ENCODE measurements at places on chromosomes 5 and 9.

DNA sequence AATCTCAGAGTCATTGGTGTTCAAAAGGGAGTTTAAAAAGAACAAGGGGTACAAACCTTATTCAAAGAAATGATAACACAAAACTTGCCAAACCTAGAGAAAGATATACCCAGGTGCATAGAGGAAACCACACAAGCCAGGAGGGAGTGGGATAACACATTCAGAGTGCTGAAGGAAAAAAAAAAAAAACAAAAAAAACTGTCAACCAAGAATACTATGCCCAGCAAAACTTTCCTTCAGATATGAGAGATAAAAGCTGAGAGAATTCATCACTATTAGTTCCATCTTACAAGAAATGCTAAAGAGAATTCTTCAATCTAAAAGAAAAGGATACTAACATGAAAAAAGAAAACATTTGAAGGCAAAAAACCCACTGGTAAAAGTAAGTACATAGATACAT lies 11.5 kb upstream of the TESK1 start:
- DNase-seq: no peak

- DNase-seq: no peak
Observed at GRCh38 chr9:6410633-6411032, 2.4 kb upstream of the UHRF2 start.

GRCh38 chr5:179235416-179236400 lies 109.6 kb downstream of the ADAMTS2 start:
- no peak for DNase-seq

- no peak for DNase-seq
Observed at GRCh38 chr5:115589043-115589442, 13.2 kb downstream of the TICAM2 start.

DNA sequence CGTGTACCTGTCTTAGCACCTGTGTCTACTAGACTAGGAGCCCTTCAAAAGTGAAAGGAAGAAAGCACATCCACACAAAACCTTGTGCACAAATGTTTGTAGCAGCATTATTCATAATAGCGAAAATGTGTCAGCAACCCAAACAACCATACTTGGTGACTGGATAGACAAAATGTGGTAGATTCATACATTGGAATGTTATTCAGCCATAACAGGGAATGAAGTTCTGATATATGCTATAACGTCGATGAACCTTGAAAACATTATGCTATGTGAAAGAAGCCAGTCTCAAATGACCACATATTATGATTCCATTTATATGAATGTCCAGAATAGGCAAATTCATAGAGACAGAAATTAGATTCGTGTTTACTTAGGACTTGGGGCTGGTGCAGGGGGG lies 57.8 kb upstream of the LARP1 start:
- DNase-seq: no peak

- DNase-seq: no peak
Observed at GRCh38 chr5:31158686-31159085, 34.8 kb upstream of the CDH6 start.

GRCh38 chr5:93582167-93582462 lies 907 bp upstream of the NR2F1 start:
- no peak for DNase-seq

DNA sequence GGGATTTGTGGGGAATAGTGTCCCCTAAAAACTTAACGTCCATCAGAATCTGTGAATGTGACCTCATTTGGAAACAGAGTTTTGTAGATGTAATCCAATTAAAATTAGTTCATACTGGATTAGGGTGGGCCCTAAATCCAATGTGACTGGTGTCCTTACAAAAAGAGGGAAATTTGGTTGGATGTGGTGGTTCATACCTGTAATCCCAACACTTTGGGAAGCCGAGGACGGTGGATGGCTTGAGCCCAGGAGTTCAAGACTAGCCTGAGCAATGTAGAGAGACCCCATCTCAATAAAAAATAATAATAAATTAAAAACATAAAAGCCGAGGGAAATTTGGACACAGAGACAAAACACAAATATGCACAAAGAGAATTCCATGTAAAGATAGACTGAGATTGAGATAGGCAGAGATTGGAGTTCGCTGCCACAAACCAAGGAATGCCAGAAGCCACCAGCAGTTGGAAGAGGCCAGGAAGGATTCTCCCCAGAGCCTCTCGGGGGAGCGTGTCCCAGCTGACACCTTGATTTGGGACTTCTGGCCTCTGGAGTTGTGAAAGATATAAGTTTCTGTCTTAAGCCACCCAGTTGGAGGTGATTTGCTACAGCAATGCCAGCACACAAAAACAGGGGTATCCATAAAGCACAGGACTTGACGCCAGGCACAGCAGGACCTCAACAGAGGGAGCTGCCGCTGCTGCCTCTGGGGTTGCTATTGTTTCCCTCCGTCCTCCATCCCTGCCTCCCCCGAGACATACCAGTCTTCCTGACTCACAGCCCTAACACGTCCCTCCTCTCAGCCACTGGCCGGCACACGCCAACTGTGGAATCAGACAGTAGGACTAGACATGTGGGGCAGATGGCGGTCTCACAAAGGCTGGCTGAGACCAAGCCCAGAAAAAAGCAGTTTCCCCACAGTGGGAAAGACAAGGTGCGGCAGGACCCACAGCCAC lies 73.8 kb upstream of the IL17B start:
- no peak for DNase-seq

- DNase-seq: no peak
Observed at GRCh38 chr9:136012651-136013050, 51.5 kb upstream of the UBAC1 start.

DNA sequence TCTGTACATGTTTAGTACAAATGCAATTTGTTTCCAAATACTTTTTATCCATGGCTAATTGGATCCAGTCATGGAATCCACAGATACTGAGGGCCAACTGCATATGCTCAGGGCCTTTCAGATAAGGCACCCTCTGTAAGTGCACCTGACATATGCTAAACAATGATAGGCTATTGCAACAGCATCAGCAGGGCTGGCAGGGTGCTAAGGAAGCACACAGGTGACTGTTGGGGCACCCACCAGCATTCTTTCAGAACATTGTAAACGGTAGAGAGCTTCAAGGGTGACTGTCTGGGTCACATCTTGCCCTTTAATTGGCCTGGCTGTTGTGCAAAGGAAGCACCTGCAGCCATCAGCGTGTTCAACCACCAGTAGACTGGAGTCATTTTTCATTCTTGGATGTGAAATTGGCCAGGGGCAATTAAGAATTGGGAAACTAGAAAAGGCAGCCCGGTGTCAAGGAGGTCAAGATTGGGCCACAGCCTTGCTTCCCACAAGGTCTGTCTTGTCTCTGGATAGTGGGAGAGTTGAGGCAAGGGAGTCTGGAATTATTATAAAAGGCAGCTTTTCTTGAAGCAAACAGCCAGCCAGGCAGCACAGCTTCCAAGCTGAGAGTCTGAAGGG lies 129.3 kb upstream of the RAI14 start:
- DNase-seq: no peak

GRCh38 chr9:16335788-16336580 lies 534.5 kb downstream of the BNC2 start:
- DNase-seq: peak; percentile 22

DNA sequence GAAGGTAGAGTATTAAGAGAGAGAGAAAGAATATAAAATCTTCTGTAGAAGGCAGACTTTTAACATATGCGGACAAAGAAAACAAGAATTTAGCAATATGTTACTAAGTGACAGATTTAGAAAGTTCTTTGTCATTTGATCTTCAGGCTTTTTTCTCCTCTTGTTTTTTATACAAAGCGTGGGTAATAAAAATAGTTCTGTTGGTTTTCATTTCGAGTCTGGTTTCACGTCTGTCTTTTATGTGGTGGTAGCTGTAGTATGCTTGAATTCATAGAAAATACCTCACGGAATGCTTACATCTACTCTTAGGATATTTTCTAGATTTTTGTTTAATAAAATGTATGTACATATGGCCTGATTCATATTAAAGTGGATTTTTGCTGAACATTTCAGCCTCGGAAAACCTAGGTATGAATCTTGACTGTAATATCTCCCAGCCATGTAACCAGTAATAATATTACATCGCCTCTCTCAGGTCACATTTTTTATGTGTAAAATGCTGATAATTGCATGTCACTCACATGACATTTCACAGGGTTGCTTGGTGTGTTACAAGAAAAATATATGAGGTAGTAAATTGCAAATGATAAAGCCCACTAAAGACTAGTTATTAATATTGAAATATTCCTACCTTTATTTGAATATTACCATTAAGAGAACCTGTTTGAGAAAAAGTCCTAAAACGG lies 72.5 kb upstream of the TAF11L2 start:
- no peak for DNase-seq

GRCh38 chr9:95250462-95251221 lies 66.9 kb downstream of the FANCC start:
- no peak for DNase-seq

DNA sequence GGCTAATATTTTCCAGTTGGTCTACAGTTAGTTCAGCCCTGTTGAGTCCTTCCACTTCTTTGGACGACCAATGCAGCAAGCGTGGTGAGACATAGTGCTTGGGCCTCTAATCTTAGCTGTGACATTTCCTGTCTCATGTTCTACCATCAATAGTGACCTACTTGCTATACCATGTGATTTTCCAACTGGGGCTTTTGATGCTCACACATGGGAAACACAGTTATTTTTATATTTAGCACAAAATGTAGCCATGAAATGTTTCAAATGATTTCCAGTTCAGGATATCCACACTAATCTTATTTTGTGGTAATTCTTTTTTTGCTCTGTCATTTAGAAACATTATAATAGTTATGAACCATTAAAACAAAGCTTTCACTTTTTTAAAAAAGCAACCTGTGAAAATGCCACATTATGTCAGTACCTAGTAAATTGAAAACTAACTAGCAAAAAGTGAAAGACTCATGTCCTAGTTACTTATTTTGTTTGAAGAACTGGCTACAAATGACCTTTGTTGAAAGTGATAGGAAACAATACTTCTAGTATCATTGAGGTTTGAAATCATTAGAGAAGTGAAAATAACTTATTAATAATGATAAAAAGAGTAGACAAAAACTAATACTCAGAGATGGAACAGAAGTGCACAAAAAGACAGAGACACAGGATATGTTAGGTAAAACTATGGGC lies 18.3 kb downstream of the MARCHF3 start:
- no peak for DNase-seq

All from HCT116 (cell line).